ENCODE measurements at places on chromosomes 6 and 20. TPM values are rescaled to one million over a fixed set of nuclear protein-coding genes. Genes with fewer than 3 reads are reported as not detected.
A peak's percentile ranks its signal among the peaks of the same experiment; 100 is the strongest.

LKAAEAR1 gene
- total RNA-seq: not detected

ETV7 gene
- total RNA-seq: 0.52 TPM

DNA sequence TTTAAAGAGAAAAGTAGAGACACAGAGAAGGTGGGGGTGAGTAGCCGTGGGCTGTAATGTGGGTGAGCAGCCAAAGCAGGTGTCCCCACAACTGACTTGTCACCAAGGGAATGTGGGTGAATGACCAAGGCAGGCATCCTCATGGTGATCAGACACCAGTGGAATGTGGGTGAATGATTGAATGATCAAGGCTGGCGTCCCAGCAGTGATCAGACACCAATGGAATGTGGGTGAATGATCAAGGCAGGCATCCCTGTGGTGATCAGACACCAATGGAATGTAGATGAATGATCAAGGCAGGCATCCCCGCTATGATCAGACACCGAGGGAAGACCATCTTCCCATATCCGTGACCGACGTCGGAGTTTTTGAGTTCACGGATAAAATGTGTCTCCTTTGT is 49.8 kb upstream of the OR14J1 start:
- no peak for DNase-seq

DNA sequence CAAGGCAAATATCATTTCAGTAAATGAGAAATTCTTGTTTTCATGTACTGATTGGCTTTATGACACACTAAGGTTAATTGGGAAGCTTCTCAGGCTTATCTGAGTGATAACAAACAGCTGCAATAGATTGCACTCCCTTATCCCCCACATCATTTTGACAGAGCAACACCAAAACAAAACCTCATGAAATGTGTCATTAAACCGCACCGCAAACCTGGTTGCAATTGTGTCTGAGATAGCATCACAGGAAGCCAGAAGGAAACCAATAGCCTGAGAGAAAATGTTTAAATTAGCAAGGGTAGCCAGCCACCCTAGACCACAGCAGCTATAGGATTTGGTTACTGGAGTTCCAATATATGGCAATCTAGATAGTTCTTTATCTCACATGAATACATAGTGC is 31.6 kb upstream of the LAMA4 start:
- no peak for DNase-seq

DNA sequence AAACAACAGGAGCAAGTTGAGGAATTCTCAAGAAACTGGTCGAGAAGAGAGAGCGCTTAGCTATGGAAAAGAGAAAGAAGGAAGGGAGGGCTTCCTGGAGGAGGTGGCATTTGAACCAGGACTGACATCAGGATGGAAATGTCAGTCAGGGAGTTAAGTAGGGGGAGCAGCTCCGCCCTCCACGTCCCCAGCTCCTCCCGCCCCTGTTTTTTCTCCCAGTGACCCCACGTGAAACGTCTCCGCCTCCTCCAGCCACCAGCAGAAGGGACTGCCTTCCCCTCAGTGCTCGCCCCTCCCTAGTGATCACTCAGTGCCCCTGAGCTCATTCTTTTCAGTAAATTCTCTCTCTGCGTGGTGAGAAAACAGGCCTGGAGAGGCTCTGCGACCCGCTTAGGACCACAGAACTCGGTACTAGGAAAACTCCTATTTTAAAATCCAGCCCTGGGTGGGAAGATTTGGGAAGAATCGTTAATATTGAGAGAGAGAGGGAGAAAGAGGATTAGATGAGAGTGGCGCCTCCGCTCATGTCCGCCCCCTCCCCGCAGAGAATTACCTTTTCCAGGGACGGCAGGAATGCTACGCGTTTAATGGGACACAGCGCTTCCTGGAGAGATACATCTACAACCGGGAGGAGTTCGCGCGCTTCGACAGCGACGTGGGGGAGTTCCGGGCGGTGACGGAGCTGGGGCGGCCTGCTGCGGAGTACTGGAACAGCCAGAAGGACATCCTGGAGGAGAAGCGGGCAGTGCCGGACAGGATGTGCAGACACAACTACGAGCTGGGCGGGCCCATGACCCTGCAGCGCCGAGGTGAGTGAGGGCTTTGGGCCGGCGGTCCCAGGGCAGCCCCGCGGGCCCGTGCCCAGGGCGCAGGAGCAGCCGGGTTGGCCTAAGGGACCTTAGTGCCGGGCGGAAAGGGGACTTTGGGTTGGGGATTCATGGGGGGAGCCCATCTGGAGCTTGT is 4.6 kb downstream of the HLA-DPB1 start:
- no peak for DNase-seq

- no peak for DNase-seq
Measured at GRCh38 chr6:153594871-153595270, 444.2 kb upstream of the OPRM1 start.

CLIC1 gene
- 374 TPM for total RNA-seq

FRK gene
- 7.3 TPM for total RNA-seq

DNA sequence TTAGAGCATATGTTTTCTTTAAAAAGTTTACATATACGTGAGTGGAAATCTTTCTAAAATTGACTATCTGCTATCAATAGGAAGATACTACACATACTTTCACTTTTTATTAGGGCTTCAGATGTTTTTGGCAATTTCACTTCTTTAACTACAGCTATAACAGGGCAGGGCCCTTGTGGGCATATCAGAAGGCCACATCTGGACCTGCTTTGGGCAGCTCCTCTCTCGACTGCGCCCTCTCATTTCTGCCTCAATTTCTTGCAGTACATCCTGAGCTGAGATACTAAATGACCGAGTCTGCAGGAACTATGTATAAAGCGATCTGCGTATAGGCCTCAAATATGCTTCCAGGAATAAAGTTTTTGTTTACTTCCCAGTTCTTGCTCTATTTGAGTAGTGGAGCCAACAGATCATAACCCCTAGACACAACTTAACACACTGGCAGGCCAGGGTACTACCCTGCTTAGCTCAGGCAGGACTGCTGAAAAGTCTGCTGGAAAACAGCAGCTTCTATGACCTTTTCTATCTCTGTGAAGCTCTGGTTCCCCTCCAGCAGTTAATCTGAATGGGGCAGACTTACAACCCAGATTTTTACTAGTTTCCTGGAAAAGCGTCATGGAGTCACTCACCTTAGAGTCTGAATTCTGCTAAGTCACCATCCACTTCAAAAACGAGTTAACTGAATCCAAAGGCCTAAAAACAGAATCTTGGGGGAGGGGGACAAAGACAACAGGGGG is 12.7 kb downstream of the GCLC start:
- DNase-seq: no peak

- DNase-seq: no peak
Measured at GRCh38 chr6:144647406-144647964, 362.4 kb downstream of the UTRN start.

TNNC2 gene
- not detected for total RNA-seq

GSTA3 gene
- not detected for total RNA-seq

DNA sequence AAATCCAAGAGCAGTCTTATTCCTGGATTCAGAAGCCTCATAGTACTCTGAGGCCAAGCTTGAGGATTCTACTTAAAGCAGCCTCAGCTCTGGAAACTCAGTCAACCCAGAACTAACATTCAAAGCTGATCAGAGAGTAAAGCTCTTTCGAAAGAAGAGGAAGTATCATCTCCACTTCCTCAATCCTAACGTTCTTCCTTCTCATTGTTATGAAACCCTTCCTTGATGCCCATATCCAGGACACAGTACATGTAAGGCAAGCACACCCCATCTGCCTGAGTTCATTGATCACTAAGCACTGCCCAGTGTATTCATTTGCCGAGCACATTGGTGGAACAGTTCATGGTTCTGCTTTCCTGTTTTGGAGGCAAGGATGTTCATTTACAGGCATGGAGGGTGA is at the start of gene IPCEF1:
Gene IPCEF1, minus strand, starts transcription at position 114 of the 400 bp plus-strand sequence. CDS start 90,856 bp downstream, outside the sequence.
- DNase-seq: no peak

DNA sequence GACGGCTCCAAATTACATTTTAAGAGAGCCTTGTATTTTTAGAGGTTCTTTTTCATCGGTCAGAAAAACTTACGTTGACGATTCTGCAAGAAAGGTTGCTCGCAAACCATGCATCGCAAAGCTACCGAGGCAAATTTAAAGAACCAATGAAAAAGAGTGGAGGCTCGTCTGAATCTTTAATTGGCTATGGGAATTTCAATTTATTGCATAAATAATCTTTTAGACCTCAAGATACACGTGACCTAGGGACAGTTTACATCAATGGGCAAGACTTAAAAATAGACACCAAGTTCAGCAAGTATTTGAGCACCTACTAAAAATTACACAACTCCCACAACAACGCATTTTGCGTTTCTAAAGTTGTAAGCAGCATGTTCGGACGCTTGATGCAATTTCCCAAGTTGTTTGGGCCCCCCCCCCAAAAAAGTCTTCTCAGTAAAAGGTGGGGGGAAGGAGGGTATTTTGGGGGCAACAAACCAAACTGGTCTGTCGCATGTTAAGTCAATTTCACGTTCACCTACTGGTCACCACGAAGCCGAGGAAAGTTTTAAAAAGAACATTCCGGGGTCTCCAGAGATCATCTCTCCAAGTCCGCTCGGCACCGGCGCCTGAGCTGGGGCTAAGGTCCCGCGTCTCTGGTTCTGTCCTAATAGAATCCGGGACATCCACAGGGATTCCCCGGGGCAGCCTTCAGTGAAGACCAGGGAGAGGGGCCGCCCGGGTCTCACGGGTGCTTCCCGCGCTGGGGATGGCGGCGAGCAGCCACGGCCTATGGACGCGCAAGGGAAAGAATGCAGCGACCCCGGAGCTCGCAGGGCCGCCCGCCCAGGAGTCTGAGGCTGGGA is 851 bp downstream of the SNX5 start:
- DNase-seq: no peak

TBP gene
- 20.8 TPM for total RNA-seq

GRCh38 chr6:155528335-155528734 is 72.7 kb upstream of the NOX3 start:
- no peak for DNase-seq

- no peak for DNase-seq
Measured at GRCh38 chr6:145306489-145306888, 428.8 kb downstream of the EPM2A start.

NOX3 gene
- not detected for total RNA-seq

GRCh38 chr6:11964729-11965335 is 47.3 kb upstream of the HIVEP1 start:
- DNase-seq: no peak

- peak; percentile 48 for DNase-seq
Measured at GRCh38 chr6:152380993-152381898, 255.9 kb downstream of the SYNE1 start.

GRCh38 chr6:119105282-119105681 is 26.8 kb upstream of the FAM184A start:
- DNase-seq: no peak

BPIFB1 gene
- not detected for total RNA-seq

POFUT1 gene
- 148 TPM for total RNA-seq

DEFB124 gene
- not detected for total RNA-seq

PSORS1C2 gene
- total RNA-seq: not detected

CLIC5 gene
- 15.1 TPM for total RNA-seq

- no peak for DNase-seq
Measured at GRCh38 chr6:43091436-43091991, 15.4 kb downstream of the PTK7 start.

C2 gene
- total RNA-seq: 4.9 TPM

- DNase-seq: no peak
Measured at GRCh38 chr6:5749651-5750215, 257.0 kb downstream of the NRN1 start.

GRCh38 chr6:15876406-15876805 is 213.6 kb upstream of the DTNBP1 start:
- no peak for DNase-seq

- peak; percentile 79 for DNase-seq
Measured at GRCh38 chr6:145332011-145332410, 403.3 kb downstream of the EPM2A start.

DNA sequence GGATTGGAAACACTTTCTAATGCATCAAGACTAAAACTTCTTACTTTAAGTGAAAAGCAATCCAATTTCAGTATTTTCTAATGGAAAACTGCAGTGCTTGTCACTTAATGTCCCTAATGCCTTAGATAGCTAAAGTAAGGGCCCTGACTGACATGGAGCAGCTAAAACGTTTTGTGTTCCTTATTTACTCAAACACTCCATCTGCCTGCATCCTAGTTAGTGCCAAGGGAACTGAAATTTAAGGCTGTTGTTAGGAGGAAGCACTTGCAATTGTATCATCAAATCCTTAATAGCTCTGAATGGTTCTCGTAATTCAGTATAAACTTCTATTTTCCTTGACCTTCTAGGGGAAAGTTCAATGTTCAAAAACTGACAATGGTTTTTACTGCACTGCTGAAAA is 127.4 kb downstream of the GJA10 start:
- DNase-seq: no peak

DNA sequence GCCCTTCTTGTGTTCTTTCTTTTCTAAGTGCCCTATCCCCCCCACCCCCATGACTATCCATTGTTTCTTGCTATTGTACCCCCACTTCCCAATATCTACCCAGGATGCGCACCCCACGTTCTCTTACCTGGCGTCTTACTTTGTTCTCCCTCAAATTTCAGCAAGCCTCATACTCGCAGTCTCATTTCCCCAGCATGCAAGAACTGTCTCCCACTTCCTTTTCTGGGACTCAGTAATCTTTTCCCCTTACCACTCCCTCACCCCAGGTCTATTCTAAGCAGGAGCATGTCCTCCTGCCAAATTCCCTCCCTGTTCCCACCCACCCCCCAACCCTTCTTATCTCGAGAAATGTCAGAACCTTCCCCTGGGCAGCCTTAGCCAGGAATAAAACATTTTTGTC is 1.7 kb upstream of the EHMT2 start:
- DNase-seq: no peak

- peak; percentile 3 for DNase-seq
Measured at GRCh38 chr20:8870652-8871051, 198.2 kb upstream of the PLCB4 start.

DNA sequence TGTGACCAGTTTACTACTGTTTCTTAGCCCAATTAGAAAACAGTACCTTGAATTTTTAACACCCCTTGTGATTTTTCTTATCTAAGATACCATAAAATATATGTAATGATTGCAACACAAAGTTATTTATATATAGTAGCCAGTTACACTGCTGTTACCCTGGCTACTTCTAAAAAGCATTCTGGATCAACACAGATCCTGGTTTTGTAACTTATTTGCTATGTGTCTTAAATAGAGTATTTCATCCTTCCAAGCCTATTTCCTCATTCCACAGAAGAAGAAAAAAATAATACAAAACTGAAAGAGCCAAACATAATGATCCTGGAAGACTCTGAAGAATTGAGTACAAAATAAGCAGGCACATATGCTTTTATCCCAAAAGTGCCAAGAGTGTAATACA is 19.0 kb upstream of the GSTA4 start:
- DNase-seq: no peak

DNA sequence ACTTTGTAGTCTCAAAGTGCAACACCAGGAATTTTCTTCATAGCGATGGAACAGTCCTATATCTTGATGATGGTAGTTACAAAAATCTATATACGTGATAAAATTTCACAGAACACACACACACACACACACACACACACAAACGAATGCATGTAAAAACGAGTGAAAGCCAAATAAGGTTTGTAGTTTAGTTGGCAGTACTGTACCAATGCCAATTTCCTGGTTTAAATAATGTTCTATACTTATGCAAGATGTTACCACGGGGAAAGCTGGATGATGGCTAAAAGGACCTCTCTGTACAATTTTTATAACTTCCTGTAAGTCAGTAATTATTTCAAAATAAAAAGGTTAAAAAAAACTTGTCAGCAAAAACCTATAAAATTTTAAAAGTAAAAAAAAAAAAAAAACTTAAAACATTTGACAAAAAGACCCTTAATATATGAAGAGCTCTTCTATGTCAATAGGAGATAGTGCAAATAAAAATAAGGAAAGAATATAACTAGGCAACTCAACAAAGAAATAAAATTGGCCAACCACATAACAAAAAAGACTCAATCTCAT is 37.6 kb downstream of the PDSS2 start:
- DNase-seq: no peak

SLC2A10 gene
- 4.2 TPM for total RNA-seq
